ENCODE measurements at places on chromosomes 5 and 9. TPM values are rescaled to one million over a fixed set of nuclear protein-coding genes. Genes with fewer than 3 reads are reported as not detected.

TLX3 gene
- total RNA-seq = not detected

AFAP1L1 gene
- not detected for total RNA-seq

ZFAND5 gene
- total RNA-seq = 143 TPM

CD180 gene
- 0.50 TPM for total RNA-seq

SYK gene
- 0.76 TPM for total RNA-seq

TRIM36 gene
- total RNA-seq = not detected

FSTL4 gene
- not detected for total RNA-seq

SPINK13 gene
- total RNA-seq = not detected

All from CD4-positive, alpha-beta memory T cell (primary cell).